ENCODE measurements at places on chromosomes 4 and X. TPM values are rescaled to one million over a fixed set of nuclear protein-coding genes. Genes with fewer than 3 reads are reported as not detected.

DNA sequence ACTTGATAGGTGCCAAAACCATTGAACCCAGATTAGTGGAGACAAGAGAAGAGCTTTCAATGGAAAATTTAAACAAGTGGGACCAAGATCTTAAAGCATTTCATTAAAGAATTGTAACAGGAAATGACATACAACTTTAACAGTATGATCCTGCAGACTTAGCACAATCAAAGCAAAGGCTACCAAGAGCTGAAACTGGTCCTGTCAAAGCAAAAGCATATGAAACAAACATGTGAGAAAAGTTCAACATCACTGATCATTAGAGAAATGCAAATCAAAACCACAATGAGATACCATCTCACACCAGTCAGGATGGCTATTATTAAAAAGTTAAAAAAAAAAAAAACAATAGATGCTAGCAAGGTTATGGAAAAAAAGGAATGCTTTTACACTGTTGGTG is 425.6 kb downstream of the IL1RAPL1 start:
- no peak for ATAC-seq

DNA sequence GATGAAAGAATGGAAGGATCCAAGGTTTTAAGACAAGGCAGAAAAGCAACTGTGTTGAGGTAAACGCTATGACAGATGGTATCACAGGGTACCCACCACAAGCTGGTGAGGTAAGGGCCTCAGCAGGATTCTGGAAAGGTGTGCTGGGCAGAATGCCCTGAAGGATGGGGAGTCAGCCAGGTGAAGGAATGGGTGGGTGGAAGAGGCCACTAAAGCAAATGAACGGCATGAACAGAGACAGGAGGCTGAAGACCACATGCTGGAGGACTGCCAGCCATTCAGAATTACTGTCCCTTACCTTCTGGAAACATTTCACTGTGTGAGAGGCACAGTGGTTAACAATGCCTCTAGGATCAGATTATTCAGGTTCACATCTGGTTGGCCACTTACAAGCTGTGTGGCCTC is 23.6 kb downstream of the GPRIN3 start:
- no peak for ATAC-seq

DNA sequence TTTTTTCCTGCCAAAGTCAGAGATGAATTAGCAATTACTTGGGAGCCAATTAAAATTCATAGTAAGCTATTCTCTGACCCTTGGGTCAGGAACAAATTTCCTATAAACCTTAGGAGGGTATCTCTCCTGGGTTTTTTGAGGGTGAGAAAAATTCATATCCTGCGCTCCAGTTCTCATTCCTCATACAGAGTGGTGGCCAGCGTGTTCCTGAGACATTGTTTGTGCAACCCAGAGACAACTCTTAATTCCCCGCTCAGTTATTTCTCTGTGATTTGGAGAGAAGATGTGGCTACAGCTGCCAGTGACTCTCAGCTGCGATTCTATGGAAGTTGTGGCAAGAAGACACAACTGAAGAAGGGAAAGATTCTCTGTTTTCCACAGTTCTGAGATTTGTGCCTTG is 37.9 kb upstream of the CBR4 start:
- ATAC-seq: no peak

IL2RG gene
- 3.2 TPM for total RNA-seq

All from gastroesophageal sphincter (tissue), 4 donors.